ENCODE measurements at places on chromosomes 5 and 9.

GRCh38 chr5:9062873-9063272 lies 483.0 kb downstream of the SEMA5A start:
- no peak for DNase-seq

DNA sequence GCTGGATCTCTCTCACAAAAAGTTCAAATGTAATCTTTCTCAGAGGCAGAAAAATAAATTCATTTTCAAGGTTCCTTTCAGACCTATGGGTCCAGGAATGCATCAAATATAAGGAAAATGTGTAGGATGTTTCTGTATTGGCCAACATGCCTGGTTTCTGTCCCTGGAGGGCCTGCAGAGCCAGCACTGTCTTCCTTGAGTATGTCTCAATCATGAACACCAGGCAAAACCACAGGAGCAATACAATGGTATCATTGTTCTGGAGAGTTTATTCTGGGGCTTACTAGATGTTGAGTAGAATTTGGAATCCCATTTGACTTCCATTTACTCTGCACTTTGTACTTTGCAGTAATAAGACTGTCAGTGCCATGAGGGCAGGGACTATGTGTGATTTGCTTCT lies 23.5 kb downstream of the INSYN2B start:
- DNase-seq = no peak

- DNase-seq = no peak
Observed at GRCh38 chr9:37707748-37708147, 45.9 kb upstream of the TRMT10B start.

- peak; percentile 62 for DNase-seq
Observed at GRCh38 chr9:131678499-131679111, 61.3 kb downstream of the RAPGEF1 start.

DNA sequence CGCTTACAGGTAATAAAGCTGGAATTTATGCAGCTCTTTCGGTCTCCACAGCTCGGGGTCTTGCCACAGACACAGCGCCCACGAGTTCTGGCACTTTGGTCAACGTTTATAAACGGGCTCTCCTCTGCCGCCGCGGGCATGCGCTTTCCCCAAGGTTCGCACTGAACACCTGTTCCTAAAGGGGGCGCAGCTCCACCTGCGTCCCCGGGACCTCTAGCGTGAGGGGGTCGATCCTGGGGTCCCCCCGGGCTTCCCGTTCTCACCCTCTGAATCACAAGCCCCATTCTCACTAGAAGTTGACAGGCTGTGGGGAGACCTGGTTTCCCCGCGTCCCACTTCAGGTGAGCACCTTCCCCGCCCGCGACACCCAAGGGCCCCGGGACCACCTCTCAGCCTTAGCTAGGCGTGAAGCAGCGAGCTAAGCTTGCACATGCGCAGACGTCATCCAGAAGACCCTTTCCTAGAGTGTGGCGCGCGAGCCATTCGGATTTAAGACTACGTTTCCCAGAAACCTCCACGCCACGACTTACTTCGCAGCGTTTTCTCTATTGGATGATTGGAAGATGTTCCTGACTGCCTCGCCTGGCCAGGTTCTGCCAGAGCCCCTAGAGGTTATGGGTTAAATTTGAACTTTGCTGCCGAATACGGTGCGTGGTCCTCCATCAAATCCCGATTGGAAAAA lies 21.3 kb upstream of the ZNF782 start:
- peak; percentile 48 for DNase-seq

DNA sequence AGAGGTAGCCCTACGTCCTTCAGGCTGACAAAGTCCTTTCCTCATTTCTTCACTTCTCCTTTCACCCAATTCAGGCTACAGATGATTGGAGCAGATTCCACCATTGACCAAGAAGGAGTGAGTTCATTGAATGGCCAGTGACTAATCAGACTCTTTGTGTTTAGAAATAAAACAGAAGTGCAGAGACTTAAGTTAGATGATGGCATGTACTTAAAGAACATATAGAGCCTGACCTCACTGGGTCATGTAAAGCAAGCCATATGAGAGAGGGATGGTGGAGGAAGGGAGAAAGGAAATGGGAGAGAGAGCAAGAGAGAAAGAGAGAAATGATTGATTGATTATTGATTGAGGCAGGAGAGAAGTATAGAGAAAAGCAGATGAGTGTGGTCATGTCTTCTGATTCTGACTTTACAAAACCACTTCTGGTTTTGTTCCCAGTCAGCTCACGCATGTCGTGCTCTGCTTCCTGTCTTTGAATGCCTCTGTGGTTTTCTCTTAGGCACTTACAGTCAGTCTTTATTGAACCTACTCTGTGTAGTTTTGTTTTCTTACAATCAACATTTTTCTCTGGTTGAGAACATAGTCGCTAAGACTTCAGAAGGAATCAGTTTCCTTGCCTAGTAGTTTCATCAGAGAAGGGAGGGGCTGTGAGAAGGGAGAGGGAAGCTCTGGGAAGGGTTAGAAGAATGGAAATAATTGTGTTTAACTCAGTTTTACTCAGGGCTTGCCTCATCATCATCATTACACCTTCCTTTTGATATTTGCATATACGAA lies 149.2 kb upstream of the KLF9 start:
- DNase-seq = peak; percentile 9

GRCh38 chr9:99365233-99365980 lies 143.3 kb downstream of the SEC61B start:
- DNase-seq = no peak

Measured in stimulated activated CD4-positive, alpha-beta T cell treated with anti-CD3 and anti-CD28 coated beads, TNF-alpha, amount 100 ng/mL, for 24 hours (primary cell).